ENCODE measurements at places on chromosomes 4 and X.
A peak's percentile ranks its signal among the peaks of the same experiment; 100 is the strongest.

GRCh38 chr4:26736621-26737020 is 124.0 kb upstream of the STIM2 start:
- no peak for DNase-seq

- no peak for DNase-seq
These were observed 106.7 kb downstream of the VSIG4 start for GRCh38 chrX:65933085-65933589.

- DNase-seq, result peak; percentile 63
These were observed 4.6 kb upstream of the KANTR start for GRCh38 chrX:53089224-53089842.

GRCh38 chr4:125303058-125303457 is 11.7 kb upstream of the FAT4 start:
- DNase-seq, result no peak

DNA sequence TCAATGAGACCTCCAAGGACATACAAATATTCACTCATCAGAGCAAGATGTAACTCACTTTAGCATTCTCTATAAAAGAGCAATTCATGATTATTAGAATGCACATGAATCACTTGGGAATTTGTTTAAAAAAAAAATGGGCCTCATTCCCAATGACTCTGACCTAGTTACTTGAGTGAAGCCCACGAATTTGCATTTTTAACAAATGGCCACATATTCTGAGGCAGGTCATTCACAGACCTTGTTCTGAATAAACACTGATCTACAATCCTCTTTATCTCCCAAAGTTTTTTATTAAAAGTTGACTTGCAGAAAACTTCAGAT is 255.1 kb upstream of the VEGFC start:
- no peak for DNase-seq

DNA sequence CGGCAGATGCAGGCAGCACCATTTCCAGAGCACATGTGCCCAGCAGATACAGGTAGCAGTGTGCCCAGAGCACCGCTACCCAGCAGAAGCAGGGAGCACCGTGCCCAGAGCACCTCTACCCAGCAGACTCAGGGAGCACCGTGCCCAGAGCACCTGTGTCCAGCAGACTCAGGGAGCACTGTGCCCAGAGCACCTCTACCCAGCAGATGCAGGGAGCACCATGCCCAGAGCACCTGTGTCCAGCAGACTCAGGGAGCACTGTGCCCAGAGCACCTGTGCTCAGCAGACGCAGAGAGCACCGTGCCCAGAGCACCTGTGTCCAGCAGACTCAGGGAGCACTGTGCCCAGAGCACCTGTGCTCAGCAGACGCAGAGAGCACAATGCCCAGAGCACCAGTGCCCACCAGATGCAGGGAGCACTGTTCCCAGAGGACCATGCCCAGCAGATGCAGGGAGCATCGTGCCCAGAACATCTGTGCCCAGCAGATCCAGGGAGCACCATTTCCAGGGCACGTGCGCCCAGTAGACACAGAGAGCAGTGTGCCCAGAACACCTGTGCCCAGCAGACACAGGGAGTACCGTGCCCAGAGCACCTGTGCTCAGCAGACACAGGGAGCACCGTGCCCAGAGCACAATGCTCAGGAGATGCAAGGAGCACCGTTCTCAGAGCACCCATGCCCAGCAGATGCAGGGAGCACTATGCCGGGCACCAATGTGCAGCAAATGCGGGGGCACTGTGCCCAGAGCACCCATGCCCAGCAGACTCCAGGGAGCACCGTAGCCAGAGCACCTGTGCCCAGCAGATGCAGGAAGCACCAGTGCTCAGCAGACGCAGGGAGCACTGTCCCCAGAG is 236.4 kb downstream of the DHRSX start:
- DNase-seq, result no peak

- DNase-seq, result no peak
These were observed 81.2 kb upstream of the GPM6B start for GRCh38 chrX:13898083-13898482.

DNA sequence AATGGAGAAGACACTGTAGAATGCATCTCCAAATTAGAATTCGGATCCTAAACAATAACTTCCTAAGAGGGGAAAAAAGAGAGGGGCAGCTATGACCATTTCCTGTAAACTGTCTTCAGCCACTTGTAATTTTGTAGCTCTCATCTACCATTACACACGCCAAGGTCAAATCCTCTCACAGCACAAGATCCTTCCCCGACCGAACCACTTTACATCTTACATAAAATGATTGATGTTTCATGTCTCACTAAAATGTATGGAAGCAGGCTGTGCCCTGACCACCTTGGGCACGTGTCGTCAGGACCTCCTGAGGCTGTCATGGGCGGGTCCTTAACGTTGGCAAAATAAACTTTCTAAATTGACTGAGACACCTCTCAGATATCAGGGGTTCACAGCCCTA is 24.1 kb upstream of the PBDC1 start:
- peak; percentile 55 for DNase-seq

DNA sequence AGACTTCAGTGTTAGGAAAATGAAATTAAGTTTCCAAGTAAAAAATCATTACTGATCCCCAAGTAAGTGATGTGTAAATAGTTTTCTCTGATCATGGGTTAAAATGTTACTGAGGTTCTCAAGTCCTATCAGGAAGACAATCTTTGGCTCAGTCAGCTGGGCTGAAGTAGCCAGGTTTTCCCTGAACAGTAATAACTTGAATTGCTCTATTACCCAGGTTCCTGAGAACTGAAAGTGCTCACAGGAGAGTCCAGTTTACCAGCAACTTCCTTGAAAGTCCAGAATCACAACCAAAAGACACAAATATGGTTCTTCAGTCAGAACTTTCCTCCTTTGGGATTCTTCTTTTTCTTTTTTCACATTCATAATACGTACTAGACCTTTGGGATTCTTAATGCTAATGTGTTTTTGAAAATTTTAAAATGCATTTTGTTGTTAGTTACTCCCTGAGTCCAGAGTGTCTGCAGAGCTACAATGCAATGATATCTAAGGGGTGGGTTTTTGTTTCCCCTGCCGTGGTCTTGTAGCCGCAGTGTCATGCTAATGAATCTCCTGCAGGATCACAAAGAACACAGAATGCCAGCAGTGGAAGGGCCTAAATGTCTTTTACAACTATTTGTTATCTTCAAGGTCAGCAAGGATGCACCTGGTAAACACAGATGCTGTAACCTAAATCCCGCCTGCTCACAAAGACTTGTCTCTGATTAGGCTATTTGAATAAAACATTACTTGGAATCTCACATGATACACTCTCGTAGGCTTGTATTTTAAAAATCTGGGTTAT is 439.8 kb upstream of the NR3C2 start:
- no peak for DNase-seq

DNA sequence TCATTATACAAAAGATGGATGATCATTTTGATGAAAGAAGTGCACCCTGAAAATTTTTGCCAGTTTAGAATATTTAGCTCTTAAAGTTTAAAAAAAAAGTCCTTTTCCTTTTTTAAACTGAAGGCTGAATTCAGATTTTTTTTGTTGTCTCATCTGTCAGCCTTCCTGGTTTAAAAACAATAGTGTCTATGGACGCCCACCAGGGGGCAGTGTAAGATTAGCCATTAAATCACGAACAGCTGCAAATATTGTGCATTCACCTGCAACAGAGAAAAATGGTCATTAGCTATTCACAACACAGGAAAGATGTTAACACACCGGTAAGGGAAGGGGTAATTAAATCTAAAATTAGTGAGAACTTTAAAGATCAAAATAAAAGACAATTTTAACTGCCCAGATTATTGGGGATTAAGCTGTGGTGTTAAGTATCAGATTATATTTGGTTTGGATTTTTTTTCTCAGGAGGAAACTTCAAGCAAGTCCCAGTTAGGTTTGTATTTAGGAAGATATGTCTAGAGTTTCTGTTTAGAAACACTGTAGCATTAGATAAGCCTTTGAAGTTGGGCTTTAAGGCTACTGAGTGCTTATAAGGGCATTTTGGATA is 4.4 kb upstream of the CXorf38 start:
- DNase-seq, result peak; percentile 88

GRCh38 chr4:40361338-40361737 is 26.2 kb downstream of the CHRNA9 start:
- DNase-seq, result no peak

DNA sequence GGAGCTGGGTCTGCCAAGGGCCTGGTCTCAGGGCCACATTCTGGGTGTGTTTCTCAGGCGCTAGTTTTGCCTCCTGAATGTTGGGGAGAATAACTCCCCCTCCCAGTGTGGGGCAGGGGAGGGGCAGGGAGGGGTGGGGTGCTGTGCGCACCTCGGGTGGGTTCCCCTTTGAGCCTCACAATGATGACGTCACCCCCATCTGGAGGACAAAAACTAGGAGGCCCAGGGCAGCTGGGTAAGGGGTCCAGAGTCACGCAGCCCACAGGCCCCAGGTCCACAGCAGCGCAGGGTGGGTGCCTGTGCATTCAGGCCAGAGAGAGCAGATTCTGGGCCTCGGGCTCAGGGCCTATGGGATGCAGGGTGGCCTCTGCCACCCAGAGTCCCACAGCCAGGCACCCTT is 23.7 kb upstream of the HMX1 start:
- no peak for DNase-seq

GRCh38 chr4:84944947-84945346 is 21.5 kb downstream of the WDFY3 start:
- no peak for DNase-seq

- DNase-seq, result no peak
These were observed 288.0 kb upstream of the SFRP2 start for GRCh38 chr4:154076921-154077320.

GRCh38 chr4:125620066-125620860 is 305.5 kb downstream of the FAT4 start:
- no peak for DNase-seq

DNA sequence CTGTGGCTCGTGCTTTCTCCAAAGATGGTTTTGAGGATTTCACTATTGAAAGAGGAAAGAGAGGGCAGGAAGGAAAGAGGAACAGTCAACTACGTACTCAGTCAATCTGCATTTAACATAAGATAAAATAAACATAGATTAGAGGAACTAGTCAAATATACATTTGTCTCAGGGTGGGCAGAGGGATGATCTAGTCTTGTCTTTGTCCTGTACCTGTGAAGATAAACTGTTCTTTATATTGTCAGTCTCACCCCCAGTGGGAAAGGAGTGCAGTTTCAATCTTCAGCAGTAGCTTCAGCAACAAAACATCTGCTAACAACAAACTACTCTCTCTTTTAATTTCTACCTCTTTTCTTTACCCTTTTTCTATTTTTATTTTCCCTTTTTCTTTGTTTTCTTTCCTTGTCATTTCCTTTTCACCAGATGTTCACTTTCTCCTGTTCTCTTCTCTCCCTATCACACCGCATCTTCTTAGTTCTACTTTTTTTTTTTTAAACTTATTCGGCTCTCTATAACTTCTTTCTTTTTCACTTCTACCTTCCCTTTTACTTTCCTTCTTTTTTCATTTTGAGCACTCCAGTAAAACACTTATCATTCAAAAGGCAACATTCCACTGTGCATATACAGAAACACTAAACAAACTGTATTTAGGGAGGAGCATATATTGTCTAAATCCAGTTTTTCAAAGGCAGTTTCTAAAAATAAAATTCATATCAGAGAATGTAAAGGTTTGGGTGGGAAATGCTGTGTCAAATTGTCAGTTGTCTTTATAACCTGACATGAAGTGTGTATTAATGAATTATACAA is 51.4 kb upstream of the GUCY1A1 start:
- no peak for DNase-seq

- DNase-seq, result no peak
These were observed 28.1 kb downstream of the INPP4B start for GRCh38 chr4:142818031-142818430.
